ENCODE measurements at places on chromosomes 13 and 19. TPM values are rescaled to one million over a fixed set of nuclear protein-coding genes. Genes with fewer than 3 reads are reported as not detected.

DNA sequence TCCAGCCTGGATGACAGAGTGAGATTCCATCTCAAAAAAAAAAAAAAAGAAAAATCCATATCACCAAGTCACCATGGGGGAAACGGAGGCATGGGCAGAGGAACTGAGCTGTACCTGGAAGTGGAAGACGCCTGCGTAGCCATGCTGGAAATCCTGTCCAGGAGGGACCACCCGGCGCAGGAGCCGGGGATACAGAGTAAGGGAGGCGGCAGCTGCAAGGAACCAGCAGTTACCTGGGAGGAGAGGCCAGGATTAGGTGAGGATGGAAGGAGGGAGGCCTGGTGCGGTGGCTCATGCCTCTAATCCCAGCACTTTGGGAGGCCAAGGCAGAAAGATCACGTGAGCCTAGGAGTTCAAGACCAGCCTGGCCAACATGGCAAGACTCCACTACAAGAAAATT, 2.0 kb downstream of the CAPN12 start:
- no peak for DNase-seq
- no peaks in the 10 kb centered on the region for H3K4me1 ChIP-seq
- no peak overlapping the region for H3K4me3 ChIP-seq

DNA sequence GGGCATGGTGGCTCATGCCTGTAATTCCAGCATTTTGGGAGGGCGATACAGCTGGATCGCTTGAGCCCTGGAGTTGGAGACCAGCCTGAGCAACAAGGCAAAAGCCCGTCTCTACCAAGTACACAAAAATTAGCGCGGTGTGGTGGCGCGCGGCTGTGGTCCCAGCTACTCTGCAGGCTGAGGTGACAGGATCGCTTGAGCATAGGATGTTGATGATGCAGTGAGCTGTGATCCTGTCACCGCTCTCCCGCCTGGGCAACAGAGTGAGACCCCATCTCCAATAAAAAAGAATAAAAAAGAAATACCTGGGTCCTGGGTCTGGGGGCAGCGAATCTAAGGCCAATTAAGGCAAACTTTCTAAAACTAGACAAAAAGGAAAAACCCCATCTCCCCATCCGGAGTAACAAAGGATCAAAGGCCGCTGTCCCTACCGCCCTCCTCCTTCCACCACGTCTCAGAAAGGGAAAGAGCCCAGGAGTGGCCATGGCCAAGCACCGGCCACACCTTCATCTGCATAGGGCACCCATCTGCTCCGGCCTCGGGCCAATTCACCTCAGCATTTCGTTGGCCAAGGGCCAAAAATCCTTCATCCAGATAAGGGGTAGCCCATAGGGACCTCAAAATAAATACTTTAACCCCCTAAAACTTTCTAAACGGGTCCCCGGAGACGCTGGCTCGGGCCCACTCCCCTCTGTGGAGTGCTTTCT, 851 bp downstream of the ZNF320 start:
- peaks cover 5% of the 10 kb centered on the region for H3K36me3 ChIP-seq
- DNase-seq, result peak; percentile 22
- peak overlapping the region; percentile 92 for H3K27ac ChIP-seq
- H3K4me1 ChIP-seq, result no peaks in the 10 kb centered on the region
- H3K4me3 ChIP-seq, result peak overlapping the region; percentile 74
- H3K27me3 ChIP-seq, result no peaks in the 10 kb centered on the region

DNA sequence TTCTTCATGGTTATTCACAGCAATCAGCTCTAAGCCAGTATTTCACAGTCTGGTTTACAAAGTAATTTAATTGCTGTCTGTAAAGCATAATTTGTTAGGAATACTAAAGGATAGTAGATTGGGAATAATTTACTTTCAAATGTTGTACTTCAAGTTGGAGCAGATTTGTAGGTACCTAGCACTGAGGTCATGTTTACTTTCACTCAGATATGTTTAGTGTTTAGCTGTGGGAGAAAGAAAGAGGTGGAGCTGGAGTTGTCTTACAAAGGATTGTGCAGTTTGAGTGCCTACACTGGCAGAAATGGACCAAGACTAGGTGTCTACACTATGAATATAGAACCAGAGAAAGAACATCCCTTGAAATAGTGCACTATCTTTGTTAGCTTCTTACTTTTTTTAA, 464.6 kb downstream of the PCDH9 start:
- no peaks in the 10 kb centered on the region for H3K4me1 ChIP-seq
- no peak overlapping the region for H3K27ac ChIP-seq
- no peaks in the 10 kb centered on the region for H3K36me3 ChIP-seq
- H3K27me3 ChIP-seq, result no peaks in the 10 kb centered on the region
- H3K4me3 ChIP-seq, result no peak overlapping the region

DNA sequence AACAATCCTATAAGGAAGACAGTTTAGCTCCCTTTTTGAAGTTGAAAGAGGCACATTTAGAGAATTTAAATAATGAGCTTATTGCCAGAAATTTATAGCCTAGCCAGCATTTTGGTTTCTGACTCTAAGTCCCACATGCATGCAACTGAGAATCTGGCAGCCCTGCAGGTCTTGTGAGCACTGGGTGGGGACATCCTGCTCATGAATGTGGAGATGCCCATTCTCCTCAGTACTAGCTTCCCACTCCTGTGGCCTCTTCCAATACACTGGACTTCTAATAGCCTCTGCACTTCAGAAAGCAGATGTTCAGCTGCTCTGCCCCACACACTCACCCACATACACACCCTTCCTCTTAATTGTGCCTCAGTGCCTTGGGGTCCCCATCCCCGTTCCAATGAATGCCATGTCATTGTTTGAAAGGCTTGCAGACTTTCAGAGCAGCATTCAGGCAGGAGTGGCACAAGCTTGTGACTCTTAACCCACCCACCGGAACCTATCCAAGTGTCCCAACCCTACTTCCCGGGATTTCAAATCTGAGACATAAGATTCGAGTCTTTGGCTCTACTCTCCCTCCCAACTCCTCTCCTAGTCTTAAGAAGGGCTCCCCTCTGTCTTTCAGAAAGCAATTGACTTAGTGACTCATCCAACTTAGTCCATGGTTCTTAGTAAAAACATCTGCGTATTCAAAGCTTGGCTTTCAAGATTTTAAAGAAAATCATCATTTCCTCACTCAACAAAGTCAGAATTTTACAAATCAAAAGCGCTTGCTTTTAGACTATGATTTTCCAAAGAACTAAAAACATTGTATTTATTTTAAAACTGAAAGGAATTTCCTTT, 80.0 kb upstream of the FREM2 start:
- H3K27ac ChIP-seq, result no peak overlapping the region
- no peaks in the 10 kb centered on the region for H3K36me3 ChIP-seq
- H3K4me1 ChIP-seq, result no peaks in the 10 kb centered on the region

GRCh38 chr19:4839192-4839591, 7.7 kb upstream of the TICAM1 start:
- no peak for DNase-seq
- H3K27ac ChIP-seq, result no peak overlapping the region
- no peak overlapping the region for H3K4me3 ChIP-seq
- no peaks in the 10 kb centered on the region for H3K4me1 ChIP-seq

CD177 gene
- 13.7 TPM for total RNA-seq

GRCh38 chr13:32016631-32017030, 14.9 kb upstream of the FRY start:
- H3K27ac ChIP-seq, result peak overlapping the region; percentile 3
- no peaks in the 10 kb centered on the region for H3K27me3 ChIP-seq
- no peak for DNase-seq
- H3K36me3 ChIP-seq, result no peaks in the 10 kb centered on the region
- H3K4me3 ChIP-seq, result no peak overlapping the region
- H3K4me1 ChIP-seq, result no peaks in the 10 kb centered on the region

HCN2 gene
- total RNA-seq, result 0.37 TPM

GRCh38 chr13:67518785-67519184, 288.6 kb upstream of the PCDH9 start:
- DNase-seq, result no peak
- H3K27ac ChIP-seq, result no peak overlapping the region
- H3K36me3 ChIP-seq, result no peaks in the 10 kb centered on the region
- no peaks in the 10 kb centered on the region for H3K27me3 ChIP-seq
- no peak overlapping the region for H3K4me3 ChIP-seq

DNA sequence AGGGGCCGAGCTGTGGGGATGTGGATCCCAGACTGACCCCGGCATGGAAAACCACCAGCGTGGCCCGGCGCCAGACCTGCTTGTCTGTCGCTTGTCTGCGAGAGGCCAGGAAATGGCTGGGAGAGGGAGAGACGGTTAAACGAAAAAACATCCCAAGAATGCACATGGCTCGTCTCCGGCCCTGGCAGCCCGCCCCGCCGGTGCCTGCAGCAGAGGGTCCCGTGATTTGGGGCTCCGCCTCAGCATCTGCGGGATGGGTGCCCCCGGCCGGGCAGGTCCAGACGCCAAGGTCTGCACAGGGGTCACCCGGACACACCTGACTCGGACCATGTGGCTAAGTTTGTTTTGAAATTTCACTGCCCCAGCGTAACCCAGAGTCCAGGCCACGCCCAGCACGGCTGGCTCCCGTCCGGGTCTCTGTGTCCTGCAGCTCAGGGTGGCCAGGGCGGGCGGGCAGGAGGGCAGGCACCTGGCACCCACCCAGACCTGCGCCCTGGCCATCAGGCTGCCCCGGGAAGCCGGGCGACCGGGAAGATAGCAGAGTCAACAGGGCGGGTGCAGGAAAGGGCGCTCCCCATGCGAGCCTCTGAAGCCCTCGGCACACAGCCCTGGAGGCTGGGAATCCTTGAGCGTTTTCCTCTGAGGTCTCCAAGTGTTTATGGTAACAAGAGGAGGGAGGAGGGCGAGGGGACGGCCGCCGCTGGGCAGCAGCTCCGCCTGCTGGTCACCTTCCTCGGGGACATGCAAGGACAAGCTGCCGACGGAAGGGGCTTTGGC, 103.2 kb downstream of the GADD45B start:
- no peak overlapping the region for H3K4me3 ChIP-seq
- peak; percentile 86 for DNase-seq
- H3K4me1 ChIP-seq, result no peaks in the 10 kb centered on the region

VSTM2B gene
- not detected for total RNA-seq

- no peaks in the 10 kb centered on the region for H3K4me1 ChIP-seq
- no peak overlapping the region for H3K4me3 ChIP-seq
- peaks cover 29% of the 10 kb centered on the region for H3K27me3 ChIP-seq
Measured at GRCh38 chr13:99983499-99984401, 2.2 kb downstream of the ZIC2 start.

KIR2DL3 gene
- 0.15 TPM for total RNA-seq

MRPS31 gene
- 17.2 TPM for total RNA-seq

GRCh38 chr13:108305655-108306054, 36.1 kb downstream of the TNFSF13B start:
- no peak overlapping the region for H3K4me3 ChIP-seq

CCDC122 gene
- 6.3 TPM for total RNA-seq

DNA sequence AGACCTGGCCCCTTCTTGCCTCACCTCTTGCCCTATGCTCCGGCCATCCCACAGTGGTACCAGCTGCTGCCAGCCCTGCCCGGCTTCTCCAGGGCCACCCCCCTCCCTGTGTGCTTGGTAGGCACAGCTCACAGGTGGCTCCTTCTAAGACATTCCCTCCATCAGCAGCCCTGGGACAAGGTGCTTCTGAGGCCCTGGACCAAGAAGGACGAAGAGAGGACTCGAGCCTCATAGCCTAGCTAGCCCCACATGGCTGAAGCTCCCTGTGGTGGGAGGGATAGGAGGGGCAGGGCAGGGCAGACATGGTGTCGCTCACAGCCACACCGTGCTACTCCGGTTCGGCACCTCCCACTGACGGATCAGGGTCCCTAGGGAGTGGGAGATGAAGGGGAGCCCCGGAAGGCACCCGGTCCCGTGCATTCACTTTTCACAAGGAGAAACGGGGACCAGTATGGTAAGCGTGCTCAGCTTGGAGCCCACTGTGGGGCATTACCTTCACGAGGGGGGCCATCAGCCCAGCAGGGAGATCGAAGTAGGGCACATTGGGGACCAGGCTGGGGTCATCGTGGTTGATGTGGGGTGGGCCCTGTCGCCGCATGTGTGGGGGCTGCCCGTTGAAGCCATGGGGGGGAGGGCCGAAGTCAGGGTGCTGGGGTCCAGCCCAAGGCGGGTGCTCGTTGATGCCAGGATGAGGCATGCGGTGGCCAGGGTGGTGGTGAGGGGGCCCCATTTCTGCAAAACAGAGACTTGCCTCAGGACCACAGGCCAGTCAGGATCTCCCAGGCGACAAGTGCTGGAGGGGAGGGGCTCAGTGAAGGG, 19.5 kb downstream of the CHERP start:
- H3K36me3 ChIP-seq, result peaks cover 67% of the 10 kb centered on the region
- H3K27ac ChIP-seq, result no peak overlapping the region
- H3K27me3 ChIP-seq, result no peaks in the 10 kb centered on the region
- H3K4me1 ChIP-seq, result no peaks in the 10 kb centered on the region

ZNF625 gene
- 17.6 TPM for total RNA-seq

DLL3 gene
- total RNA-seq, result not detected

NOVA2 gene
- 2.9 TPM for total RNA-seq

GRCh38 chr19:53881482-53882390, at the start of gene PRKCG:
Gene PRKCG, plus strand, starts transcription at chr19:53882197. Its CDS starts 298 bp downstream, at chr19:53882495.
- peaks cover 2% of the 10 kb centered on the region for H3K27me3 ChIP-seq
- H3K4me3 ChIP-seq, result no peak within 1 kb of the TSS

CARS2 gene
- 61.9 TPM for total RNA-seq

GRCh38 chr13:50275392-50276063, 260.3 kb downstream of the KCNRG start:
- no peak overlapping the region for H3K27ac ChIP-seq

DNA sequence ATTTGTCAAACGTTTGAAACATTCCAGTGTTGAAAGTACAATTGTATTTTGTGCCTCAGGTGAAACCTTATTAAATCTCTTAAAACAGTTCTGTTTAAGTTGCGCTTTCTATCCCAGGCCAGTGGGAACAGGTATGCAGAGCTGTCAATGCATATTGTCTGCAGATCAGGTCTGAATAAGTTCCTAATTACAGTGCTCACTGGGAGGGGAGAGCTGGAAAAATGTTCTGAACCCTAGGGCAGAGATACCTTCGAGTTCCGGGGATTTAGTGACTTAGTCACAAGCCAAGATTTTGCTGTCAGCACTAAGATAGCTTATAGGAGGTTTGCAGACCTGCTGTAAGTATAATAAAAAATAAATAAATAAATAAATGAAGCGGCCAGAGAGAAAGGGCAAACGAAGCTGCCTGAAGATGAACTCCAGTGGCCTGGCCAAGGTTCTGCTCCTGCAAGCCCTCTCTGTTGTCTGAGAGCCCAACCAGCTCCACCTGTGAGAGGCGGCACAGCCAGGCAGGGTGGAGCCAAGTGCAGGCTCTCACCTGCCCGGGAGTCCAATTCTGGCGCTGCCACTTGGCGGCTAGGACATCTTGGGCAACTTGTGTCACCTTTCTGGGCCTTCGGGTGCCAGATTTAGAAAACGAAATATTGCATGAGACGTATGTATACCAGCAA, 97.9 kb upstream of the SLC7A1 start:
- peaks cover 2% of the 10 kb centered on the region for H3K27me3 ChIP-seq
- H3K36me3 ChIP-seq, result no peaks in the 10 kb centered on the region
- H3K27ac ChIP-seq, result no peak overlapping the region

GRCh38 chr19:17687857-17688784, at the start of gene UNC13A:
Gene UNC13A, minus strand, starts transcription at chr19:17688354. Its CDS starts 155 bp downstream, at chr19:17688199.
- DNase-seq, result peak; percentile 67
- H3K27ac ChIP-seq, result no peak within 1 kb of the TSS
- no peak within 1 kb of the TSS for H3K4me3 ChIP-seq
- H3K27me3 ChIP-seq, result peaks cover 3% of the 10 kb centered on the region

ZNF350 gene
- 14.4 TPM for total RNA-seq

CCNA1 gene
- 9.6 TPM for total RNA-seq

GRCh38 chr13:50889317-50889716, 20.3 kb upstream of the RNASEH2B start:
- no peak overlapping the region for H3K27ac ChIP-seq
- no peaks in the 10 kb centered on the region for H3K27me3 ChIP-seq
- peaks cover under 1% of the 10 kb centered on the region for H3K4me1 ChIP-seq
- DNase-seq, result no peak
- H3K4me3 ChIP-seq, result no peak overlapping the region
- no peaks in the 10 kb centered on the region for H3K36me3 ChIP-seq

TMPRSS9 gene
- total RNA-seq, result 0.09 TPM

LRRC4B gene
- total RNA-seq, result 10.8 TPM

Data from lung (tissue), 17 donors.